ENCODE measurements at places on chromosomes 6 and 20. TPM values are rescaled to one million over a fixed set of nuclear protein-coding genes. Genes with fewer than 3 reads are reported as not detected.

Gene MICAL1
- 23.5 TPM for total RNA-seq

GRCh38 chr20:43525021-43525420, 17.5 kb downstream of the L3MBTL1 start:
- no peak overlapping the region for H3K27ac ChIP-seq
- H3K27me3 ChIP-seq = no peaks in the 10 kb centered on the region
- no peaks in the 10 kb centered on the region for H3K36me3 ChIP-seq
- no peaks in the 10 kb centered on the region for H3K4me1 ChIP-seq

- no peak for DNase-seq
- H3K4me3 ChIP-seq = no peak overlapping the region
- peaks cover 24% of the 10 kb centered on the region for H3K4me1 ChIP-seq
- no peaks in the 10 kb centered on the region for H3K36me3 ChIP-seq
- peak overlapping the region; percentile 13 for H3K27ac ChIP-seq
- H3K27me3 ChIP-seq = no peaks in the 10 kb centered on the region
These were observed 132.9 kb upstream of the DST start for GRCh38 chr6:56775498-56776166.

Gene HSPA1B
- 237 TPM for total RNA-seq

GRCh38 chr6:40331545-40331944, 255.6 kb downstream of the LRFN2 start:
- no peak for DNase-seq
- no peaks in the 10 kb centered on the region for H3K4me1 ChIP-seq
- H3K27ac ChIP-seq = no peak overlapping the region
- H3K4me3 ChIP-seq = no peak overlapping the region

GRCh38 chr6:170049641-170050561, 241.0 kb downstream of the DLL1 start:
- H3K27ac ChIP-seq = peak overlapping the region; percentile 72
- H3K4me3 ChIP-seq = no peak overlapping the region
- H3K4me1 ChIP-seq = peaks cover 52% of the 10 kb centered on the region
- H3K36me3 ChIP-seq = no peaks in the 10 kb centered on the region

Measured in sigmoid colon (tissue), 7 donors.